ENCODE measurements at places on chromosomes 5 and 9.

- DNase-seq, result no peak
Measured at GRCh38 chr9:100286257-100286656, 66.5 kb downstream of the TEX10 start.

DNA sequence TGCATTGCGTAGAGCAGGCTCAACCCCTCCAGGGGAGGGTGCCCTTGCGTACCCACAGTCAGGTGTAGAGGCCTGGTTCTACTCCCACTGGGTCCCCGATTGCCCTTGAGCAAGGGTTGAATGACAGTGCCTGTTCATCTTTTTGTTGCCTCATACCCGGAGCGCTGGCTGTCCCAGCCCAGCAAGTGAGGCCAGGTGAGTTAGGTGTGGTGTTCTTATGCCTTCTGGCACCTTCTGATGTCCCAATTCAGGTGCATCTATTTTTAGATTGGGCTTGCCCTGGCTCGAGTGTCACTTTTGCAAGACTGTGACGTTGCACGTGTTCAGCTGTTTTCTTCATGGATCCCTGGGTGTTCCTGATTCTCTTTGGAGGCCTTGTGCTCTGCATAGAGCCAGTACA, 257.8 kb downstream of the GOLPH3 start:
- DNase-seq, result no peak

GRCh38 chr9:36036253-36036779, 397 bp upstream of the RECK start:
- no peak for DNase-seq

DNA sequence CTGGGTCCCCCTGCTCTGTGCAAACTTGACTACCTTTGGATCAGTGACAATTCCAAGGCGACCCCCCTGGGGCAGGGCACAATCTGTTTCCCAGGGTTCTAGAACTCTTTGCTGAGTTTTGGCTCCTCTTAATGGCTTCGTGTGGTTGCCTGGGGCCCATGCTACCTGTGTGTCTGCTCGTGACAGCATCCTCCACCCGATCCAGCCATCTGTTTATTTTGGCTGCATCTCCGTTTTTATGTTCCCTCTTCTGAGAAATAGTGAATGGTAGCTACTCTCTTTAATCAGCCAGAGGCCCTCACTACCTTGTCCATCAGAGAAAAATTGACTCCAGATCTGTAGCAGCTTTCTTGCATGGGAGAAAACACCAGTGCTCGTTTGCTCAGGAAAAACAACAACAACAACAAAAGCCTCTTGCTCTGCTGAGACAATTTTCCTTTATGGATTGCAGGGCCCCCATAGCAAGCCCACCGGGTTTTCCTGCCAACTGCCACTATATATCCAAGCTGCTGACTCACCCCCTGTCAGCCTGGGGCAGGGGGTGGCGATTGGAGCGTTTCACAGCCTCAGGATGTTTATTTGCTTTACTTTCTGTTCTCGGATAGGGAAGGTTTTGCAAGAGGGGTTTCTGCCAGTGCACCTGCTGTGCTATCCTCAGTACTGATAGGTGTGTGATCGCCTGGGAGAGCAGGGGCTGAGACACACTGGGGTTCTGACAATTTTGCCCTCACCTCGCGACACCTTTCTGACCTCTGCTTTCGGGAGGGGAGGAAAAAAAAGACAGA, 607.8 kb downstream of the BNC2 start:
- no peak for DNase-seq

- no peak for DNase-seq
Measured at GRCh38 chr9:127865645-127866464, 11.4 kb upstream of the ENG start.

GRCh38 chr9:38091310-38092199, 22.5 kb upstream of the SHB start:
- no peak for DNase-seq

DNA sequence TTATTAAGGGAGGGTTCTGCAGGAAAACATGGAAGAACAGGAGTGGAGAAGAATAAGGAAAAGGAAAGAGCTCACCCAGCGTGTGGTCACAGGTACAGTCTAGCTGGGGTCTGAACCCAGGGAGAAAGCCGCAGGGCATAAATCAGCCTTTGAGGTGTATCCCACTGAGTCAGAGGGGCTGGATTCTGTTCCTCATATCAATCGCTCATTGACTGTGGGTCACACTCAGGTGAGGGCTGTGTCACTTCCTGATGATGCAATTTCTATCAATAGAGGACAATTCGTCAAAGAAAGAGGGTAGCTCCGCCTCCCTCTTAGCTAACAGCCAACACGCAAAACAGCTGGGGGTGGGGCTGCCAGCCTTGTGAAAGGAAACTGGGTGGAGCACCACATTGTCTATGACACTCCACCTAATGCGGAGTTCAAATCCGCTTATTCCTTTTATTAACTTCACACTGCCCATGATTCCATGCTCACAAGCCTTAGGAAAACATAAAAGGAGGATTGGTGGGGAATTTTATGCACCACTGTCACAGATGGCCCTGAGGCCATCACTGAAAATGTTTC, 176.2 kb downstream of the ICE1 start:
- DNase-seq, result no peak

DNA sequence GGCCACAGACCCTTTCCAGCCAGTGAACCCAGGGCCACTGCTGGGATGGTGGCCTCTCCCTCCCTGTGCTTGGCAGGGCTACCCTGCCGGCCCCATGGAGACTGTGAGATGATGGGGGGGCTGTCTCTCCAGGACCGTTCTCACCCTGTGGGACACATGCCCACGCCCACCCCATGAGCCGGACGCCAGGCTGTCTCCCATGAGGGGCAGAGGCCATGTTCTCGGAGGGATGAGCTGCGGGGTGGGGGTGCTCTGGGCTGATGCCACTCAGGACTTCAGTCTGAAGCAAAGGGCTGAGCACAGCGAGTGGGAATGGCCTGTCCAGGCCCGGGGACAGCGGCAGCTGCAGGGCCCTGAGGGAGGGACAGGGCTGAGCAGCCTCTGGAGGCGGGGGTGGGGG, 88.9 kb downstream of the KCNT1 start:
- no peak for DNase-seq

DNA sequence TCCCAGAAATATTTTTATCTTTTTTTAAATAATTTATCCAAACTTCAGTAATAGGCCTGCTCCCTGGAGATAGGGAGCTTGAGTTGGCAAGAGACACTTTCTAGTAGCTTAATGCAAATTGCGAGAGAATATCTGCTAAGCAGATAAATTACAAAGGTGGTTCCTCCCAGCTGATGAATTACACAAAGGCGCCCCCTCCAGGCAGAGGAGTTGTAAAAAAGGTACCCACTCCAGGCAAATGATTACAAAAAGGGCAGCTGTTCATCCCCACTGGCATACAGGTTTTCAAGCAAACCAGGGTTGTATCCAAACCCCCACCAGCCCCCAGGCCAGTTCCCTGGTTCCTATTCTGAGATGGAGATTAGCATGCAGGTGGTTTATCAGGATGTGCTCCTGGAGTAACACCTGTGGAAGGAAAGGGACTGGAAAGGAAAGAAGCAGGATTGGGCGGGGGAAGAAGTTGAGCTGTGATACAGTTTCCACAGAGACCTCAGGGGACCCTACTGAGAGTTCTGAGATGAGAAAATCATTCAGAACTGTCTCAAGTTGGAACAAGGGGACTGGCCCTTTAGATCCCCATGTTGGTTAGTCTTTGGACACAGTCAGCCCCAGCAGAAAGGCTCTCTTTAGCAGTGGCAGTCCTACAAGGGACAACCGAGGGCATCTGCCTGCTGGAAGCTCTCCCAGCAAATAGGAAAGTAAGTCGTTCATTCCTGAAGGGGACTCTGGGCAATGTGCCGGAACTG, 25.5 kb downstream of the ESM1 start:
- no peak for DNase-seq

DNA sequence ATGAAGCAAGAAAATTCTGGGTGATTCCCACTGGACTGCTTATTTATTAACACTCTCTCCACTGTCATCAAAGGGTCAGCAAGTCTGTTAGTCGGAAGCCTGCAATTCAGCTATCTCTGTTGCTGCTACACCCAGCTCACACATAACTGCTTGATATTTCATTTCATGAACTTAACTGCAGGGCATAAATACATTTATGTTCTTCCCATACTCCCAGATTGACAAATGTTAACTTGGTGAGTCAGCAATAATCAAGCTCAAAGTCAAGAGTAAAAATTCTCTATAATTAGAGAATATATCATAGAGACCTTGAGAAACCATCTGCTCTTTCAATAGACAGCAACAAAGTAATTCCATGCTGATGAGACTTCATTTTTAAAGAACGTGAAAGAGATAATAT, 198.8 kb downstream of the ADAMTS12 start:
- DNase-seq, result no peak

GRCh38 chr9:2664174-2665065, 42.8 kb downstream of the VLDLR start:
- no peak for DNase-seq

DNA sequence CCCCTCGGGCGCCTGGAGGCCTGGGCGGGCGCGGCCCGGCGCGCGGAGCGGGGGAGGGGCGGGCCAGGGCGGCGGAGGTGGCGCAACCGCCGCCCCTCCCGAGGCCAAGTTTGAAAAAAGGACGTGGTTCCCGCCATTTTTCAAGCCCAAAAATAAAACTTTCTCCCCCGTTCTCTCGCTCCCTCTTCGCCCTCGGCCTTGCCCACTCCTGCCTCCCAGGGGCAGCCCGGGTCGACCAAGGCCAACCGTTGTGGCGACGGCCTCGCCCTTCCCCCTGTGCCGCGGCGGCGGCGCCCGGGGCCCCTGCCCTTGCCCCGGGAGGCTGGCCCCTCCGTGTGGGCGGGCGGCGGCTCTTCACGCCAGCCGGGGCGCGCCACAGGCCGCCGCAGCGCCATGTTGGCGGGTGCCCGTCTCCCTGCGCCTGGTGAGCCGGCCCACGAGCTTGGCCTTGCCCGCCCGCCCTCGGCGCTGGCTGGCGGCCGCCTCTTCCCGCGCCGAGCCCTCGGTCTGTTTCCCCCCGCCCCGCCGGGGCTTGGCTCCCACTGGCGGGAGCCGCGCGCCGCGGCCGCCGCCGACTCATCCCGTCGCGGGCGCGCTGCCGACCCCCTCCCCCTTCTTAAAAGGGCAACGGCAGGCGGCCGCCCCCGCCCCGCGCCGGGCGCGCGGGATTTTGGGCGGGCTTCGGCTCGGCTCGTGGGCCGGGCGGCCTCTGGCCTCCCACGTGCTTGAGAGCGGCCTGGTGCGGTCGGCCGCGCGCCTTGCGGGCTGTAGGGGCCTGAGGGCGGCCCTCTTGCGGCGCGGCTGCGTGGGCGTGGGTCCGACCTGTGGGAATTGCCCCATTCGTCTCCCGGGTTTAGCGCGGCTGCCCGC, 1.3 kb downstream of the ANP32B start:
- peak; percentile 38 for DNase-seq

GRCh38 chr5:101897914-101898313, 398.2 kb downstream of the SLCO4C1 start:
- DNase-seq, result no peak

DNA sequence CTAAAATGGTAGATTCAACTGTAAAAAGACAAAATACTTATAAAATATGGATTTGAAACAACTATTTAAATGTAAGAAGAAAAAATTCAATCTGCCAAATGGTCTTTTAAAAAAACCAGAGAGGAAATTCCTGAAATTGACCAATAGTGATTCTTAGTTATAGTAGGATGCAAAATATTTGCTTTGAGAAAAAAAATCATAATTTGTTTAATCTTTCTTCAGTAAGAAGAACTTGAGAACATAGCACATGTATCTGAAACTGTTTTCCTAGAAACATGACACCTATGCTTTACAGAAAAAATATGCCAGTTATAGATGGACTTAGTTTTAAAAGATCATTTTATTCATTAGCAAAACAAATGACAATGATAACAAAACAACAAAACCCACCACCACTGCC, 186.9 kb upstream of the CD180 start:
- DNase-seq, result no peak

All from HTR-8/SVneo (cell line).